ENCODE measurements at places on chromosomes 2 and 18.

DNA sequence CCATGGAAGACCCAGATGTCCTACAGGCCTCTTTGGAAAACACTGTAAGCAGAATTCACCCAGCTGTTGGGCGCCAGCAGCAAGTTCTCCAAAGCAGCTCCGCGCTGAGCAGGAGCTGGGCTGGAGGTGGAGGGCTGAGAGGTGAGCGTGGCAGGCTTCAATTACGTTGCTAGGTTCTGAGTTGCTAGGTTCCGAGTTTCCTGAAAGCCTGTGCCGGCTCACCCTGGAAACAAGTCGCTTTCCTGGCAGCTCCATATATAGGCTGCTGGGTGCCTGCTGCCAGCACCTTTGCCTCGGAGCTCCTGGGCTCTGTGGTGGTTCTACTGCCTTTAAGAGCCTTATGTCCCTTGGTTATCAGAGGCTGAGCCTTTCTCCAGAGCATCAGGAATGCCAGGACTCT lies 14.4 kb upstream of the EGR4 start:
- no peak for DNase-seq

DNA sequence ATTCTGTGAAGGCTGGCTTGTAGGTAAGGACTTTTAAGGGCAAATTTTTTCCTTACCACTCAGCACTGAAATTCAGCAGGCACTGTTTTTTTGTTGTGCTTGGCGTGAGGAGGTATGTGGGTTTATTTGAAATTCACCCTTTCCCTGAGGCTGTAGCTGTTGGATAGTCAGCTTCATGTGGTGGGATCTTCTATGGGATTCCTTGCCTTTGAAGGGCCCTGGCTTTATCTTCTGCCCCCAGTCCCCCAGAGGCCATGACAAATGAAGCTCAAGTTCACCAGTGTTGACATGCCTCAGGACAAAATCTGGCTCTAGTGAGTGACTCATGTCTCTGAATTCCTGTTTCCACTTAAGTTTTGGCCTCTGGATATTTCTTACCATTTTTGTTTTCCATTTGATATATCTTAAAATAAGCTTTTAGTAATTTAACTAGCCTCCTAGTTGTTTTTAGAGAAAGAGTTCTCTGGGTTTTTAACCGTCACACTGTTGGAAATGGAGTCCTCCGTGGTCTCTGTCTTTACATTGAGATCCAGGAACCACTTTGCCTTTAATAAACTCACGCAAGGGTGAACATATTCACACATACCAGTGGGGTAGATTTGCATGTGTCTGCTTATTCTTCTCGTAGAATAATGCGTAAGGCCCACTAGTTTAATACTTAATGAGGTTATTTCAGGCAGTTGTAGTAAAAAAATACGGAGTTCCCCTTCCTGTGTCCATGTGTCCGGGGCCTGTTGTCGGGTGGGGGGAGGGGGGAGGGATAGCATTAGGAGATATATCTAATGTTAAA lies 211.1 kb upstream of the FAM98A start:
- DNase-seq: no peak

GRCh38 chr2:46798041-46798440 lies 117.6 kb downstream of the MCFD2 start:
- DNase-seq: no peak

DNA sequence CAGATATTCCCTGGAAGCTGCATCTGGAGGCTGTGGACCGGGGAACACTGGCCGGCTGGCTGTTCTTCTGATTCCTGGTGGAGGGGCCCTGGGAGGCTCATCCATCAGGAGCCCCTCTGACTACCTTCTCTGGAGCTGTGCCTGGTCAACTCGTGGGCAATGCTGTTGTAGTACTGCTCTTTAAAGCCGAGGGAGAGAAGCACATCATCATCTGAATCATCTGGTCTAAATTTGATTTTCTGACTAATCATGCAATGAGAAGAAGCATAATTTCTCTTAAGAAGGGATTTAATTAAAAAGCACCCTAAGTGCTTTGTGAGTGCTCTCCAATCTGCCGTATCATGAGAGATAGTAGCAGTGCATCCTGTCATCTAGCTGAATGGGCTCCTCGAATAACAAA lies 229.5 kb downstream of the FHOD3 start:
- no peak for DNase-seq

GRCh38 chr2:38636069-38636468 lies 29.8 kb upstream of the GALM start:
- no peak for DNase-seq

- no peak for DNase-seq
Measured at GRCh38 chr2:215071676-215072075, 66.8 kb downstream of the ABCA12 start.

- no peak for DNase-seq
Measured at GRCh38 chr2:60268661-60269060, 284.8 kb downstream of the BCL11A start.

GRCh38 chr18:3596637-3597384 lies 146.8 kb downstream of the TGIF1 start:
- no peak for DNase-seq

- no peak for DNase-seq
Measured at GRCh38 chr18:13321923-13322322, 103.4 kb downstream of the LDLRAD4 start.

- no peak for DNase-seq
Measured at GRCh38 chr18:59272221-59272888, 899 bp downstream of the RAX start.

DNA sequence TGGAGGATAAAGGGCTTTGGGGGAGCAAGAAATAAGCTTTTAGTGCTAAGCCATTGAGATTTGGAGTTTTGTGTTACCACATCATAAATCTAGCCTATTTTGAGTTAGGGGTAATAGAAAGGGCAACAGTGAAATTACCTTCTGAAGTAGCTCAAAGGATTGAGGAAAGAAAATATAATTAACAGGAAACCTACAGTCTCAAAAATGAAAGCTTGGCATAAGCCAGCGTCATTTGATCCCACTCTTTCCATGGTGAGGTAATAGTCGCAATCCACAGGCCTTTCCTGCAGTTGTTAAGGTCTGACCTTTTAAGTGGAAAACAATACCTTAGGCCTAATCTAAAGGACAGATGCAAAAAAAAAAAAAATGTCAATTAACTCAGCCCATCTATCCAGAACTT lies 182.7 kb downstream of the UXS1 start:
- DNase-seq: no peak

- DNase-seq: no peak
Measured at GRCh38 chr2:219112651-219113338, 47.8 kb downstream of the NHEJ1 start.

DNA sequence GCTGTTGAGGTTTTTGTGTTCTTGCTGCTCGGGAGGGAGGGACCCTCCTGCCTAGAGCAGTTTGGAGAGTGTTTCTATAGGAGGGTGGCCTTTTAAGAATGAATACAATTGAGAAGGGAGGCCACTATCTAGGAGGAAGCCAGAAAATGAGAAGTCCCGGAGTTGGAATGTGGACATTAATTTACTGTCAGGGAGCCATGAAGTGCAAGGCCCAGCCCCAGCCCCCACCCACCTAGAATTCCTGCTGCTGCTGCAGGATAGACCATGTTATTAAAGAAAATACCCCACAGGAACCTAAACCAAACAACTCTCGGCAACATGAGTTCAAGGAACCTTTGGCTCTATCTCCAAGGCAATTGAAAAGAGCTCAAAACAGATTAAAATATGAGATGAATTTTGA lies 46.0 kb downstream of the ZBTB7C start:
- DNase-seq: no peak

- DNase-seq: no peak
Measured at GRCh38 chr2:9213477-9214051, 7.0 kb downstream of the ASAP2 start.

DNA sequence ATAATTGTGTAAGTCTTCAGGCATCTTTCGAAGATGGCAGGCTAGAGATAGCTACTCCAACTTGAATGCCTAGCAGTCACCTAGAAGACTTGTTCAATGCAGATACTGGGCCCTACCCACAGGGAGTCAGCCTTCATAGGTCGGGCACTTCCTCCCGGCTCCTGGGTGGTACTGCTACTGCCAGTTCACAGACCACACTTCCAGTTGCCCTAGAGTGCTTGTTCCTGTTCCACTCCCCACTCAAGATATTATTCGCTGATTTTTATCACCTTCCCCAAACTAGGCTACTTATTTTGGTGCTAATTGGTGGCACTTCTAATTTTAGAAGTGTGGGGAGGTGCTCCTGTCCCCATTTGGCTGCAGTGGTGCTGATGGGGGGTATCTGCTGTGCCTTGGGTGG lies 34.2 kb downstream of the INPP4A start:
- DNase-seq: no peak

DNA sequence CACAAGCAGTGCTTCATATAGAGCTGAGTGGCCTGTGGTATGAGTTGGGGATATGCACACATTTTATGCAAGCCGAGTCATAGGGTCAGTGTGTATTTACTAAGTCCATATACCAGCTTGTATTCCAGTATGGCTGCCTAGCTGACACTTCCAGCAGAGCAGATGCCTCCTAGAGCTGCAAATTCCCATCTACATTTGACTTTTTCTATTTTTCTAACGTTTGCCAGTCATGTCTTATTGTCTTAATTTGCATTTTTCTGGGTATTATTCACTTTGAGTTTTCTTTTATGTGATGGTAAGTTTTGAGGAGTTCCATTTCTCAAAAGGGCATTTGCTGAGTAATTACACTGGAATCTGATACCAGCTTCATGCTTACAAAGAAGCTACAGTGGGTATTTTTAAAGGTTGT lies 334.5 kb upstream of the CDH2 start:
- no peak for DNase-seq
